Activated naive CD8-positive, alpha-beta T cell treated with anti-CD3 and anti-CD28 coated beads for 36 hours (primary cell): ENCODE measurements at places on chromosomes 7 and 10. TPM values are rescaled to one million over a fixed set of nuclear protein-coding genes. Genes with fewer than 3 reads are reported as not detected.

GRCh38 chr7:155995183-155995612, 182.9 kb upstream of the SHH start:
- peak; percentile 14 for DNase-seq

- DNase-seq, result no peak
Measured at GRCh38 chr7:84705706-84706105, 481.1 kb downstream of the SEMA3D start.

DNA sequence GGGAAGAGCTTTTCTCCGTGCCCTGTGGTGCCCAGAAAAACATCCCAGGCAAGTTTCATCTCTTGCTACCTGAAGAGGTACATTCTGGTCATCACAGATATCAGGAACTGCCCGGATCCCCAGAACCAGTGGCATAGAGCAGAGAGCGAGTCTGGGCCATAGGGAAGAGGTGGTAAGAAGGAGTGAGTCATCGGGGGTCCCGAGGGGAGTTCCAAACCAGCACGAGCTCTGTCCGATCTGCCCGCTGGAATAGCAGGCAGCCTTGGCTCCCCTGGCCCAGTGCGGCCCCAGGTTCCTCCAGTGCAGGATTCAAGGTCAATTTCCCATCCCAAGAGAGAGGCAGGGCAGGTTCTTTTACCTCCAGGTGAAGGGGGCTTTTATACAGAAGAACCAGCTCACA, 124.7 kb downstream of the RGS10 start:
- DNase-seq, result no peak

ANLN gene
- 38.6 TPM for total RNA-seq

DNA sequence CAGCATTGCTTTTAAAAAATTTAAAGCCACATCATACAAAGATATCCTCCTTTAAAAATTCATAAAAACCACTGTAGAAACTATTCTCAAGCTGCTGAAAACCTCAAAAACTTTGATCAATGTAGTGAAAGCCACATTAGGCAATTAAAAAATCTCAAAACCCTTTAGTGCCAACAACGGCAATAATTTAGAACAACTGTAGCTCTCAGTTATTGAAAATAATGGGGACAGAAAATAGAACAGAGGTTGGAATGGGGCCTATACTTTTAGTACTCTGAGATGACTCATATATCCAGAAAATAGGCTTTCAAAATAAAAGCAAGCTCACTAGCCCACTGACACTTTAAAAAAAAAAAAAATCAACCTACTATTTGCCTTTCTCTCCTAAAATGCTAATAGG, 87.5 kb downstream of the GSAP start:
- DNase-seq, result no peak

GDF10 gene
- total RNA-seq, result 4.1 TPM
